ENCODE measurements at places on chromosomes 4 and X.

GRCh38 chr4:173482330-173482931 is 47.6 kb downstream of the HAND2 start:
- no peak for DNase-seq

DNA sequence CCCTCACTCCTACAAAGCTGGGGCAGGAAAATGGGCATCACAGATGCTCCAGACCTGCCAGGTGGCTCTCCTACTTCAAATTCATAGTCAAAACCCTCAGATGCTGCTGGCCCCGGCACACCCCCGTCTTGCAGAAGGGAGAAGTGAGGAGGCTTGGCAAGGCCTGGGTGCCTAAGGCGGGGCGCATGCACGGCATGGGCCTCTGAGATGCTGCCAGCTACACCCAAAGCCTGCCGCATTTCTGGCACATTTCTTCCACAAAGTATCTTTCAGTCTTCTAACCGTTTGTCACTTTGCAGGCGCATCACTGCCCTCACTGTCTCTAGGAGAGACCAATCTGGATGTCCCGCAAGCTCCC is 19.6 kb downstream of the WDR1 start:
- no peak for DNase-seq

DNA sequence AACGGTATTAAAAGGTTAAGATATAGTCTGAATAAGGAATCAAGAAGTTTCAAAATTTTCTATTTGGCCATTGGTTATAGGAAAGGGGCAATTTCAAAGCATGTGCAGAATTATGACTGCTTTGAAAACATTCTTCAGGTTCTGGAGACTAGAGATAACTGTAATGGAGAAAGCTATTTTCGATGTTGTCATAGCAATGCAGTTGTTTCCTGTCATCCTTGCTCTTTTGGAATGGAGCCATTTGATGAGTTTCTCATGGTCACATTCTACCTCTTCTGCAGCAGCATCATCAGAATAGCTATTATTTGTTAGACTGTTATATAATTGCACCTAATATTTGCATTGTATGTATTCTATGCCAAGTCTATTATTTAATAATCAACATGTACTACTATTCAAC is 368.2 kb upstream of the NR3C2 start:
- DNase-seq = no peak

GRCh38 chrX:9133426-9133825 is 99.5 kb upstream of the FAM9B start:
- DNase-seq = no peak

DNA sequence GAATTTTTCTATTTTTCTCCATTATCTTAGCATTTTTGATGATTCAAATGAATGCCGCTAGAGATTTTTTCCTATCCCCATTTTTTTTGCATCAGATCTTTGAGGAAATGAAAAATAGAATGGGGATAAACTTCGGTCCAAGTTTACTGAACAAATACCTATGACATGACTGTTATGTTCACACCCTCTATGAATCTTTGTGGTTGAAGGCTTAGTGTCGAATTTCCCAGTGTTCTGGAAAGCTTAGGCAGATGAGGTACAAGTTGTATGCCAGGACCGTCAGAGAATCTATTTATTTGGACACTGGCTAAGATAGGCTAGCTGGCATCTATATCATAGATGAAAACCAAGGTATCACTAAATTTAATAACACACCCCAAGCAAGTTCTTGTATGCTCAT is 123.4 kb downstream of the SPCS3 start:
- DNase-seq = no peak

DNA sequence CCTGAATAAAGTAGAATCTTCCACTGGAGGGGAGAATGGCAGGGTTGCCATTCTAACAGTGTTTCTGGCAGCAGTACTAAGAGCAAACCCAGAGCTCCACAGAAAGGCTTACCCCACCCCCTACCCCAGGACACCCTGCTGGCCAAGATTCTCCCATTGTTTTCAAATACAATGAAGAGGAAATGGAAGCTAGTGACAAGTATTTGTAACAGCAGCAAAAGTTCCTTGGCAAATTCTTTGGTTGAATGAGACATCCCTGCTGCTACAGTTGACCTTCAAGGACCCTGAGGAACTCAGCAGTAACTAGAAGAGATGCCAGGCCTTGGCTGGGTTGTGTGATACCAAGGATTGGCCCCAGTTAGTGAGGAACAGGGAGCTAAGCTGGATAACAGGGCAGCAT is 124.2 kb upstream of the DGKK start:
- no peak for DNase-seq

DNA sequence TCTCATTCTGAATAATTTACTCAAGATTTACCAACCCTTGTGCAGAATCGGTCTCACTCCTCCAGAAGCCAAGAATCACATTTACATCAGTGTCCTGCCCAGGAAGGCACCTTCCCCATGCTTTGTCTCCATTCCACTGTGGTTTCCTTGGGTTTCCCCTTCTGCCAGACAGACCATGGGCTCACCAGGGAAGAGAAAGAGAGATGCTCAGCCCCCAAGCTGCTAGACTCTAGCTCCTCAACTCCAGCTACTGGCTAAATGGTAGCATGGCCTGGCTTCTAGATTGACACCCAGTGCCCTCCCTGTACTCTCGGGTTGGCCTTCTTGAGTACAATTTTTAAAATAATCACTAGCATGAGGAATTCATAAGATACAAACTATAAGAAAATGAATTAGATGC is 12.9 kb downstream of the TLR10 start:
- DNase-seq = no peak

GRCh38 chrX:79415056-79415455 is 47.9 kb upstream of the ITM2A start:
- no peak for DNase-seq

GRCh38 chr4:137768881-137769280 is 236.6 kb upstream of the PCDH18 start:
- no peak for DNase-seq

DNA sequence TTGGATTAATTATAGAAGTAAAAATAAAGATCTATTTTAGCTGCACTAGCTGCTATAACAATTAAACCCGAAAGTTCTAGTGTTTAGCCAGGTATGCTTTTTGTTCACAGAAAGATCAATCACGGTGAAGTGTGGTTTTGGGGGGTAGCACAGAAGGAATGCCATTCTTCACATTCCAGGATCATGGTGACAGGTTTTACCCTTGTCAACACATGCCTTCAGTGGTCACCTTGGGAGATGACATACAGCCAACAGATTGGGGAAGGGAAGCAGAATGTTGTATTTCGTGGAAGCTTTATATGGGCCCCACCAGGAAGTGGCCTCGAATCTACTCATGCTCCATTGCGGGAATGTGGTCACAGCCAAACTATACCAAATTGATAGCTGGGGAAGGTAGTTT is 753.6 kb downstream of the RAPGEF2 start:
- no peak for DNase-seq

- no peak for DNase-seq
These were observed 20.4 kb downstream of the AFP start for GRCh38 chr4:73456177-73457022.

DNA sequence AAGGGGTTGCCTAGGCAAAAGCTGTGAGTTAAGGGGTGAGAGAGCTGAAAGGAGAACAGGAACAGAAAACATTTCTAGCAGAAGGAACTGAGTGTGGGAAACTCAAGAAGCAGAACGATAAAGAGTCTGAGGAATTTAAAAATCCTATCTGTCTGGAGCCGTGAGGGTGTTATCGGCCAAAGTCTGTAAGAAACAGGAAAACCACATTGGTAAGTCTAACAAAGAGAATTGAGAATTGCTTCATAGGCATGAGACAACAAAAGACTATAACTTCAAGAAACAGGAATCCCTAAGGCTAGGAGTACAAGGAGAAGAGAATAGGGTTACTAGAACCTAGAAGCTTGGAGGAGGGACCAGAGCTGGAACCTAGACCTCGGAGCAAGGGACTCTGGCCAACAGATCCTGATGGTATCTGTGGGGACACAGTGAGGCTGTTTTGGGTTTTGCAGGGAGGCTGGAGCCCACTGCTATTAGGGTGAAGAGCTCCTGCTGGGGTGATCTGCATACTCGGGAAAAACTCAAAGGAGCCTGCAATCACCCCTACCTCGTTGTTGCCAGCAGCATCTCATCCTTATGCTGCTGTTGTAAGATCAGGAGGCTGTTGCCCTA is 175.6 kb downstream of the FBXO8 start:
- no peak for DNase-seq

DNA sequence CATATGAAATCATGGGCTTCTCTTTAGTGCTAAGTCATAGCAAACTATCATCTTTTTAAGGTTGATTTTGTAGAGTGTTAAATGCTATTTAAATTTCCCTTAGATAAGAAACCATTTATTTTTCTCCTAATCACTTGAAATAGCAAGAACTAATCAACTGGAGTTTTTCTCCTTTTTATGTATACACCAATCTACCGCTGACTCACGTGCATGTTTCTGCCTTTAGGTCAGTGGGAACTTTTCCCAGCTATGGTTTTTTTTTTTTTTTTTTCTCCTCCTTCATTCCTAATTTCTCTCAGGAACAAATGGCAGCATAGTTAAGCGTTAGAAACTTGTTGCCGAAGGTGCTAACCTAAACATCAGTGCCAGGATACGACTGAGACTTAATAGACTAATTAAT is 176.4 kb downstream of the BMPR1B start:
- DNase-seq = no peak

- DNase-seq = no peak
These were observed 46.4 kb upstream of the VEGFD start for GRCh38 chrX:15430584-15430983.

DNA sequence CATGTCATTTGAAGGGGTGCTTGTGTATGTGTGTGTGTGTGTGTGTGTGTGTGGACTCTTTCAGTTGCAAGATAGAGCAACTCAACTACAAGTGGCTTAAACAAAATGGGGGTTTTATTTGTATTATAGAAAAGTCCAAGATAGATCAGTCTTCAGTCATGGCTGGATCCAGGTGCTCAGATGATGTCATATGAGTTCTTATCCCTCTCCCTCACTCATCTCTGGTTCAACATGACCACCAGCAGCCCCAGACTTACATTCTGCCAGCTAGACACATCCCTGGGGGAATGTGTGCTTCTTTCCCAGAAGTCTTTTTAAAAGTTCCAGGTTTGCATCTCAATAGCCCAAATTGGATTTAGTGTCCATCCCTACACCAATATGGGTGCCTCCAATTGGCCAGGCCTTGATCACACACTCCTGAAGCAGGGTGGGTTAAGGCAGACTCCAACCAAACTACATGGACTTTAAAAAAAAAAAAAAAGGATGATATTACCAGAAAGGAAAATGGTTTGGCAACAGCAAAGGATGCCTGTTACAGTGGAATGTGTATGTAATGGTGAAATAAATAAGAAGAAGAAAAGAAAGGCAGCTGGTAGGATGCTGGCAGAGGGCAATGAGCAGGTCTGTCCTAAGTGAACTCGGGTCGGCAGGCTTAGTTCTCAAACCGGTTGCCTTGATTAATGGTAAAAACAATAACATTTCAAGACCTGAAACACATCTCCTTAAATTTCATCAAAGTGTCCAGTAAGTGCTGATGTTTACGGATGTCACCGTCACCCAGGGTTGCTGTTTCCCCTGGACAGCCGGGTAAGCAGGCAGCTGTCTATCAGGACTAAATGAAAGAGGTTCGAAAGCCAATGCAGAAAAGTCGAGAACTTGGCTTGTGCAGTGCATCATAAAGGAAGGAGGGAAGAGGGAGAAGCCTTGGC is 107.7 kb downstream of the SMIM20 start:
- no peak for DNase-seq

GRCh38 chr4:64713256-64713840 is 304.1 kb upstream of the TECRL start:
- DNase-seq = no peak

- no peak for DNase-seq
These were observed 413.2 kb downstream of the PPARGC1A start for GRCh38 chr4:23476515-23477090.

DNA sequence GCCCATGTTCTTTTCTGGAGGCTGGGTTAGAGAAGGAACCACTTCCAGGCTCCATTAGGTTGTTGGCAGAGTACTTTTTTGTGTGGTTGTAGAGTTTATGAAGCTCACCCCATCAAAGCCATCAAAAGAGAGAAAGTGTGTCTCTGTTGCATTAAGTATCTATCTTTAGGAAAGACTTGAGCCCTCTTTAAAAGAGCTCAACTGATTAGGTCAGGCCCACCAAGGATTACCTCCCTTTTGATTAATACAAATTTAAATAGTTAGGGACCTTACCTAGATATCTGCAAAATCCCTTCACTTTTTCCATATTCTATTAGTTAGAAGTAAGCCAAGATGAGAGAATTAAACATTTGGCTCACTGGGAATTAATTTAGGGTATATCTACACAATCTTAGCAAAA is 460.4 kb downstream of the PPARGC1A start:
- no peak for DNase-seq

DNA sequence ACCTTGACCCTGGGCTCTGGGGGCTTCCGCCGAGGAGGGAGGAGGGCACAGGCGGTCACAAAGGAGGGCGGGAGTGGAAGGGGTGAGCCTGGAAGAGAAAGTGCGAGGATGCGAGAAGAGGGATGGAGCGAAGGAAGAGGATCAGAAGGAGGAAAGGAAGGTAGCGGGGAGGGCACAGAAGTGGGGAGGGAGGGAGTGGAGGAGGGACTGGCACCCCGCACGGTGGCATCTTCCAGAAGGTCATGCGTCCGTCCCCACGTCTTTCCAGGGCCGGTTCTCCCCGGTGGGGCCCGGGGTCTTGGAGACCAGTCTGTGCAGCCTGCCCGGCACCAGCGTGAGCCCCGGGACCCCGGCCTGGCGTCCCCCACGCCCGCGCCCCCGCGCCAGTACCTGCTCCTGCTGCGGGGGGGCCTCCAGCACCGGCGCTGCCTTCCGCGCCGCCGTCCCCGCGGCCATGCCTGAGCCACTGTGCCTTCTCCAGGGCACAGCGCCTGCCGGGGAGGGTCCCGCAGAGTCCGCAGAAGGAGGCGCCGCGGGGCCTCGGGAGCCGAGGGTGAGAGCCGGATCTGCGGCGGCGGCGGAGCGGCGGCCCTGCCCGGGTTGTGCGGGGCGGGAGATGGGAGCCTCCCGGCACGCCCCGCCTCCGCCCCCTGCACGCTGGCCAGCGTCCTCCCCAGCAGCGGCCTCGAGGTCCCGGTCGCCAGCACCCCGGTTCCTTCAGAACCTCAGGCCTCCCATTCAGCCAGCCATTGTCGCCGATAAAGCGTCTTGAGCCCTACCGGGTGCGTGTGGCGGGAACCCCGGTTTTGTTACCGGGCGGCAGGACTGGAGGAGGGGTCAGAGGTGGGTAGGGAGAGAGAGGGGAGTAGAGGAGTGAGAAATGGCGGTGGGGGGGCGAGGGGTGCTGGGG is at the start of gene RNF175:
RNF175 (minus strand) TSS at position 618 of the 910 bp plus-strand sequence; CDS start at position 456, 162 bp downstream.
- no peak for DNase-seq

GRCh38 chrX:113726009-113726408 is 857.9 kb upstream of the HTR2C start:
- DNase-seq = no peak

- DNase-seq = no peak
These were observed 430.3 kb downstream of the SPRY1 start for GRCh38 chr4:123826896-123827295.

- DNase-seq = no peak
These were observed 19.0 kb downstream of the SMS start for GRCh38 chrX:21959362-21960051.

- no peak for DNase-seq
These were observed 993.2 kb upstream of the PCDH7 start for GRCh38 chr4:29726938-29727337.

- DNase-seq = no peak
These were observed 2.0 kb downstream of the HSPA4L start for GRCh38 chr4:127783955-127784770.
